ENCODE measurements at places on chromosomes 5 and 9.

- no peak for DNase-seq
These were observed 26.7 kb downstream of the TMEM174 start for GRCh38 chr5:73199671-73200070.

DNA sequence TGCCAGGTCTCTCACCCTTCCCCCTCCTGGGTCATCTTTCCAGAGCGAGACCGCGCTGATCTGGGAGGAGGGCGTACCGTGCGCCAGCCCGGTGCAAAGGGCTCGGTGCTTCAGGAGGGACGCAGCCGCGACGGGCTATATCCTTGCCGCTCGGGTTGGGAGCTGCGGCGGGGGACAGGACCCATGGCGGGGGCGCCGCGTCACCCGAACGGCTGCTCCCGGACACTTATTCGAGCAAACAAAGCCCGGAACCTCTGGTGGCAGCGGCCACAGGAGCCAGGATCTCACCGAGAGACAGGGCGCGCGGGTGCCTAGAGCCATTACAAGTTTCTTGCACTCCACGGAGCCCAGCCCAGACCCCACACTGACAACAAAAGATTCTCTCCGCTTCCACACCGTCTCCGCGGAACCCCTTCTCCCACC lies 1.3 kb downstream of the SEMA6A start:
- no peak for DNase-seq

GRCh38 chr5:126674145-126674544 lies 73.4 kb downstream of the PHAX start:
- no peak for DNase-seq

- no peak for DNase-seq
These were observed 52.4 kb upstream of the CTXN3 start for GRCh38 chr5:127596501-127596900.

GRCh38 chr5:67289763-67290521 lies 93.3 kb upstream of the CD180 start:
- peak; percentile 92 for DNase-seq

- DNase-seq: peak; percentile 74
These were observed 47.7 kb downstream of the PWWP2A start for GRCh38 chr5:160071516-160071915.

- peak; percentile 60 for DNase-seq
These were observed 727 bp downstream of the RHOBTB3 start for GRCh38 chr5:95731571-95732554.

GRCh38 chr9:3032898-3033297 lies 189.0 kb upstream of the PUM3 start:
- no peak for DNase-seq

DNA sequence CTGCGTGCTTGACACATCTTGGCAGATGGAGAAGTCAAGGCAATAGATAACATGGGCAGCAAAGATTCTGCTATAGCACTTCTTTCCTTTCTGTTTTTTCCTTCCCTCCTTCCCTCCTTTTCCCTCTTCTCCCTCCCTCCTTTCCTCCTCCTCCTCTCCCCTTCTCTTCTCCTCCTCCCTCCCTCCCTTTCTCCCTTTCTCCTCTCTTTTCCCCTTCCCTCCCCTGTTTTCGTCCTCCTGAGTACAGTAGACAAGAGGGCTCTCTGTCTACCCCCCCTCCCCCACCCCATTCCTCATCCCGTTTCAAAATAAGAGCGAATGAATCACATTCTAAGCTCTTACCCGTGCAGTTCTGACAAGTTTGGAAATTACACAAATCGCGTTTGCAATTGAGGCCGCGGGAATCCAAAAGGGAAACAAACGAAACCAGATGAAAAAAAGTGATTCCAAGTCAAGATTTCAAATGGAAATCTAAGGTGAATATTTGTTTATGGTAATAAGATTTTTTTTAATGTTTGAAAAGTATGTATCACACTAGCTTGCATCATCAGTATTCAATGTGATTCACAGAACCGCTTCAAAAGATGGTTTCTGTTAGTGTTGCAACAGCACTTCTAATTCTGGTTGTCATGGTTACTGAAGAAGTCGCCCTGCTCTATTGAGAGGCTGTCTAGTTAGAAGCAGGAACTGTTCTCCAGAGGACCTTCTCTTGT lies 1.3 kb downstream of the NIM1K start:
- peak; percentile 82 for DNase-seq

DNA sequence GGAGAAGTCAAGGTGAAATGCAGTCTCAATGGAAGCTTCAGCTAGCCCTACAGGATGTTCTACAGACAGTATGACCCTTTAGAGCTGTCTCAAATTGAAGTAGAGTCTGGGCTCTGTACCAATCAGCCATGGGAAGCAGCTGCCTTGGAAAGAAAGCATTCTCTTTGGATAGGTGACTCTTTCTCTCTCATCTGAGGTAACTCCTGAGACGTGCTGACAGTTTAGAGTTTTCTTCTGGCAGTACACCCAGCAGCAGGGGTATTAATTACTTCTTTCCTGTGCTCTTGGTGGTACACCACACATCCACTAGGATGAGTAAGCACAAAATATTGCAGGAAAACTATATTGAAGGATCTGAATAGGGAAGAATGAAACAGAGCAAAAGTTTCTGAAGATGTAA lies 329.6 kb upstream of the RGMB start:
- no peak for DNase-seq

GRCh38 chr5:28344836-28345433 lies 1306.5 kb upstream of the CDH9 start:
- DNase-seq: no peak

DNA sequence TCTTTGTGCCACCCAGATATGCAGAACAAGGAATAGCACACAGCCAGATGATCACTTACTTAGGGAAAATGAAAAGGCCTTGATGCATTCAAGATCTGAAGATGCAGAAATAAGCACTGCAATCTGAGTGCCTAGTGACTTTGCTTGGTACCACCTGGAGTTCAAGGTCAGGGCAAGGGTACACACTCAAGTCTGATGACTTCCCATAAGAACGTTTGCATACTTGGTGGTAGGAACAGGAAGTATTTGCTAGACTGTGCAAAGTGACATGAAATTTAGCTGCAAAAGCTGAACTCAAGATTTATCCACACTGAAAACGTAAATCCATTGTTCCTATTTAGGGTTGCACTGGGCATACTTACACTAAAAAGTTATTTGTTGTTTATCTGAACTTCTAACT lies 177.1 kb downstream of the PIK3R1 start:
- no peak for DNase-seq

- peak; percentile 65 for DNase-seq
These were observed 5.7 kb downstream of the FIBCD1 start for GRCh38 chr9:130933114-130934046.

- no peak for DNase-seq
These were observed 39.0 kb downstream of the SMARCA2 start for GRCh38 chr9:2053883-2054845.

DNA sequence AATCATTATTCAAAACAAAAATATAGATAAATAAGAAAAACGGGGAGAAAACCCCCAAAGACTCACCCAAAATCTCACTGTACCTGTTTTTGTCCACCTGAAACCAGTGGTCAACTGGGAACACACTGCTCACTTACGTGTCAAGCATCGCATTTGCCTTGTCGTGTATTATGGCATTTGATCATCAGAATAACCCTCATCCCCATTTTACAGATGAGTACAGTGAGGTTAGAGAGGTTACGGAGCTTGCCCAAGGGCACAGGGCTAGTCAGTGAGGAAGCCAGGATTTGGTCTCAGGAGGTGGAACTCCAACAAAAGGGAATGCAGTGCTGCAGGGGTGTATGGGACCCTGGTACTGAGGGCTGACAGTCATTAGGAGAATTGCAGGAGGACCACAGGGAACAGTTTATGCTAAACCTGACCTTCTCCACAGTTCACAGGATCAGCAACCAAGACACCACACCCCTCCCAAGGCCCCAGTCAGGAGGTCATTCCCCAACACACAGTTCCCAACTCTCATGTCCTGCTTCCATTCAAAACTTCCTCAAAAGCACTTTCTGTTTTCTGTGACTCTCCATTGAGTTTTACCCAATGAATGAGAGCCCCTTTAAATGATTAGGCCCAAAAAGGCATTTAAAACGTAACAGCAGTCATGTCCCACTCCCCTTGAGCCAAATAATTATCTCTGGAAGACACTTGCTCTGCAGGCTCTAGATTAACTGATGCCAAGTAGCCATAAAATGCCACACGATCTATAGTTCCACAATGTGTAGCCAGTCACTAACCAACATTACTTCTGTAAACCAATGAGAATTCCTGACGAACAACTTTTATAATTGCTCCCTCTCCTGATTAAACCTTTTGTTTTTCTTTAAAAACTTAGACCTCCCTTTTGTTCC lies 50.8 kb downstream of the CTSL start:
- DNase-seq: no peak

DNA sequence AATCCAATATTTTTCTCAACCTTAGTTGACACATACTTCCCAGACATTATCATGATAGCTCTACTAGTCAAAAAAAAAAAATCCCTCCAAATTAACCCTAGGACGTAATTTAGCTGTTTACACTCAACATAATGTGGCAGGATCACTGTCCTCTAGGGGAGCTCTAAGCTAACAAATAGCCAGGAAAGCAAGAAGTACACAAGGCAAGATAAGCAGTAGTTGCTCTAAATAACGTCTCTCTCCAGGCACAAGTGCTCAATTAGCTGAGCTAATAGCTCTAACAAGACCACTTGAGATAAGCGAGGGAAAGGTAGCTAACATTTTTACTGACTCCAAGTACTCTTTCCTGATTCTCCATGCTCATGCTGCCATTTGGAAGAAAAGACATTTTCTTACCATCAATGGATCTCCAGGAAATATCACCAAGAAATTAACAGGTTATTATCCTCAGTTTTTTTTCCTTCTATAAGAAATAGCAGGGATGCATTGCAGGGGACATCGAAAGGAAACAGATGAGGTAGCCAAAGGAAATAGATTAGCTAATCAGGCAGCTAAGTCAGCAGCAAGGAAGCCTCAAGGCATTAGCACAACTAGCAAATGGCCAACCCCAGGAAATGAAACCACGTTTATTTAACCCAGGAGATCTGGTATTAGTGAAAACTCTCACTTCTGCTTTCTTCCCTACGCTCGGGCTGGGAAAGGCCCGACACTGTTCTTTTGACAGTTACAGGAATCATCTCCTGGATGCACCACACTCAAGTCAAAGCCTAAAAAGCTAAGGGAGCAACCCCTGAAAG lies 614.1 kb downstream of the PTPRD start:
- no peak for DNase-seq

DNA sequence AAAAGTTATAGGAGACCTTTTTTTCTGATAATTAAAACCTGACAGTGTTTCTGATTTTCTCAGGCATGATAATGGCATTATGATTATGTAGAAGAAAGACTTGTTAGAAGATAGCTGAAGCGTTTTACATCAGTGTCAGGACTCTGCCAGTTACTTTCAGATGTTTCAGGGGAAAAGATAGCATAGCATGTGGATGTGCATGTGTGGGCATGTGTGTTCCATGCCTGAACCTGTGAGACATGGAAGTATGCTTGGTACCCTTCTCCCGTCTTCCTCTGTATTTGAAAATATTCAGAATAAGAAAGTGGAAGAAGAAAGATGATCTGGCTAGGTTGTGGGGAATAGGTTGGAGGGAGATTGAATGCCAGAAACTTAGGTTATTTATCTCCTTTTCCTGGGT lies 113.1 kb upstream of the PCAT7 start:
- DNase-seq: no peak

DNA sequence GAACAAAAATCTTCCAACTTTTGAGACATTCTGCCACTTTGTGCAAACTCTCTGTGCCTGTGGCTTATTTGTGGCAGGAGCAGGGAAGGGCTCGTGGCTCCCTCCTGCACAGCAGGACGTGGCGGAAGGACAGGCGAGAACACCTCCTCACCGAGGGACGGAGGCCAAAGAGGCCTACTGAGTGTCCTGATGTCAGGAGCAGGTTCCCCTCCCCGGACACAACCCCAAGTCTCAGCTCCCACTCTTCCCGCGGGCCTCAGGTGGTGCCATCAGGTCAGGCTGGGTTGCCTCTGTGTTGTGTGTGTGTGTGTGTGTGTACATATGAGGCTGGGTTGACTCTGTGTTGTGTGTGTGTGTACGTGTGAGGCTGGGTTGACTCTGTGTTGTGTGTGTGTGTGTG lies 136.8 kb upstream of the LPCAT1 start:
- no peak for DNase-seq

- DNase-seq: no peak
These were observed 9.6 kb downstream of the MTMR12 start for GRCh38 chr5:32302835-32303754.

GRCh38 chr5:177290816-177291596 lies 12.5 kb downstream of the RAB24 start:
- DNase-seq: no peak

DNA sequence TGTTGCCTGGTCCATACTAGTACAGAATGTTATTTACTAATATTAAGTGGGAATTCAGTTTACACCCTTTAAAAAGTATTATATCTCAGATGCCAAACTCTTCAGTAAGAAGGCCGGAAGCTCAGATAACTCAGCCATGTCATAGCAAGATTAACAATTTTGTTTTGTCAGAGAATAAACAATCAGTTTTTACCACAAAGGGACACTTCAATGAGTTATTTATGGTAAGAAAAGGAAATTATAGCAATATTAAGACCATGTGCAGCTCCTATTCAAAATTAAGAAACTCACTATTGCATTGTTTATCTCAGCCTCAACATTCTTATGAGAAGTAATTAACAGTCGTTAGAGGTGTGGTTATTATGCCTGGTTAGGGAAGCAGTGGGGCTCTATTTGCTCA lies 13.1 kb upstream of the ARL15 start:
- DNase-seq: no peak

GRCh38 chr5:178392386-178392785 lies 159.8 kb upstream of the PHYKPL start:
- DNase-seq: no peak

GRCh38 chr5:93307557-93307956 lies 273.5 kb downstream of the NR2F1-AS1 start:
- DNase-seq: no peak

DNA sequence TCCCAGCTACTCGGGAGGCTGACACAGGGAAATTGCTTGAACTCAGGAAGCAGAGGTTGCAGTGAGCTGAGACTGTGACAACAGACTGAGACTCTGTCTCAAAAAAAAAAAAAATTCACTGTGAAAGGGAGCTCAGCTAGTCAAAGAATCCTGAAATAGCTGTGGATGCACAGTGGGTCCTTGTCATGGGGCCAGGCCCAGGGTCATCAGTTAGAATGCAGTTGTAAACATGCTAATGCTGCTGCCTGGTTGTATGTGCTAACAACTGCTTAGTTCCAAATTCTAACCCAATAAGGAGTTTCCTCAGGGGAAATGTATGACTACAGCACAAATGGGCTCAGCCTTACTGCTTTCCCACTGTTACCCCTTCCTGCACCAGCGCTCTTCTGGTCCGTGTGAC lies 84.0 kb downstream of the PALM2AKAP2 start:
- DNase-seq: peak; percentile 38

- no peak for DNase-seq
These were observed 134.1 kb downstream of the TRPM6 start for GRCh38 chr9:74753650-74754049.

GRCh38 chr9:137423514-137424291 lies 510 bp downstream of the NOXA1 start:
- DNase-seq: no peak

DNA sequence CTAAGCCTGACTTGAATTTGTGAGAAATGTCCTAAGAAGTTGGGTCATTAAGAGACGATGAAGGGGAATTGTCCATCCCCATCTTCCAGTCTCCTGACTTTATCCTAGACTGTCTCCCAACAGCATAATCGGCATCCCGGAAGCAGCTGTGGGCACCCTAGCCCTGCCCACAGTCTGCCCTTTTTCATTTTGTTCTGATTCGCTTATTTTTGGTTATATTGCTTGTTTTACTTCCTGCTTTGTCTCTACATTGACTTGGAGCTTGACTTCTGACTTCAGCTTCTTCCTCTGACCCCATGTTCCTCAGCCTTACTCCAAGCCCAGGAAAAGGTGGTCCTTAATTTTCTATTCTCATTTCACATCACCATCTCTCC lies 41.8 kb downstream of the UGCG start:
- DNase-seq: no peak

- peak; percentile 63 for DNase-seq
These were observed 118.5 kb downstream of the NRG2 start for GRCh38 chr5:139924294-139925215.

Data from lung (tissue), 17 donors.